Psoas muscle (tissue), 8 donors: ENCODE measurements at places on chromosomes 3 and 15. TPM values are rescaled to one million over a fixed set of nuclear protein-coding genes. Genes with fewer than 3 reads are reported as not detected.

Gene EFCAB12
- 0.30 TPM for polyA plus RNA-seq

Gene GOLGA6L7
- polyA plus RNA-seq = not detected

Gene SAMMSON
- polyA plus RNA-seq = not detected

Gene ZWILCH
- polyA plus RNA-seq = 2.9 TPM

Gene ABHD17C
- 1.5 TPM for polyA plus RNA-seq

Gene CCR3
- polyA plus RNA-seq = 0.10 TPM

Gene GREM1
- polyA plus RNA-seq = 3.4 TPM

Gene PP2D1
- not detected for polyA plus RNA-seq

Gene SGO1
- polyA plus RNA-seq = not detected

Gene COX17
- 304 TPM for polyA plus RNA-seq

Gene UNC13C
- polyA plus RNA-seq = not detected

Gene GUCA1C
- not detected for polyA plus RNA-seq

Gene CADPS
- 0.04 TPM for polyA plus RNA-seq

Gene EFHB
- 0.43 TPM for polyA plus RNA-seq

Gene ZFYVE19
- polyA plus RNA-seq = 16.9 TPM

Gene SERINC4
- polyA plus RNA-seq = 0.57 TPM

Gene NANOGP8
- polyA plus RNA-seq = not detected

Gene TMEM207
- not detected for polyA plus RNA-seq

Gene ITIH3
- polyA plus RNA-seq = 0.39 TPM

Gene SPESP1
- polyA plus RNA-seq = 2.7 TPM

Gene MORC1
- not detected for polyA plus RNA-seq

Gene CPEB1
- 0.31 TPM for polyA plus RNA-seq

Gene CD276
- 15.0 TPM for polyA plus RNA-seq

Gene ARPIN
- polyA plus RNA-seq = 4.3 TPM

Gene NR1I2
- polyA plus RNA-seq = 0.05 TPM

Gene SLC24A5
- not detected for polyA plus RNA-seq

Gene SH2D7
- polyA plus RNA-seq = not detected

Gene SLCO2A1
- polyA plus RNA-seq = 2.4 TPM

Gene GRAMD2A
- not detected for polyA plus RNA-seq

Gene CCDC9B
- 50.5 TPM for polyA plus RNA-seq

Gene ACVR2B
- 0.59 TPM for polyA plus RNA-seq

Gene SATB1
- 6.4 TPM for polyA plus RNA-seq

Gene DLG1
- polyA plus RNA-seq = 21.6 TPM

Gene ILDR1
- polyA plus RNA-seq = not detected

Gene ERICH6
- not detected for polyA plus RNA-seq

Gene DNAJC19
- 56.3 TPM for polyA plus RNA-seq

Gene SLC25A20
- polyA plus RNA-seq = 48.5 TPM

Gene PARP15
- 0.11 TPM for polyA plus RNA-seq

Gene SEC11A
- polyA plus RNA-seq = 146 TPM

Gene FAM43A
- polyA plus RNA-seq = 6.9 TPM
